Osteoblast (primary cell): ENCODE measurements at places on chromosomes 4 and X. TPM values are rescaled to one million over a fixed set of nuclear protein-coding genes. Genes with fewer than 3 reads are reported as not detected.

Gene TMPRSS11A
- total RNA-seq, result not detected in 2 replicates

GRCh38 chrX:155819966-155820491 is 61.1 kb upstream of the VAMP7 start:
- peak; percentile 26 for DNase-seq

DNA sequence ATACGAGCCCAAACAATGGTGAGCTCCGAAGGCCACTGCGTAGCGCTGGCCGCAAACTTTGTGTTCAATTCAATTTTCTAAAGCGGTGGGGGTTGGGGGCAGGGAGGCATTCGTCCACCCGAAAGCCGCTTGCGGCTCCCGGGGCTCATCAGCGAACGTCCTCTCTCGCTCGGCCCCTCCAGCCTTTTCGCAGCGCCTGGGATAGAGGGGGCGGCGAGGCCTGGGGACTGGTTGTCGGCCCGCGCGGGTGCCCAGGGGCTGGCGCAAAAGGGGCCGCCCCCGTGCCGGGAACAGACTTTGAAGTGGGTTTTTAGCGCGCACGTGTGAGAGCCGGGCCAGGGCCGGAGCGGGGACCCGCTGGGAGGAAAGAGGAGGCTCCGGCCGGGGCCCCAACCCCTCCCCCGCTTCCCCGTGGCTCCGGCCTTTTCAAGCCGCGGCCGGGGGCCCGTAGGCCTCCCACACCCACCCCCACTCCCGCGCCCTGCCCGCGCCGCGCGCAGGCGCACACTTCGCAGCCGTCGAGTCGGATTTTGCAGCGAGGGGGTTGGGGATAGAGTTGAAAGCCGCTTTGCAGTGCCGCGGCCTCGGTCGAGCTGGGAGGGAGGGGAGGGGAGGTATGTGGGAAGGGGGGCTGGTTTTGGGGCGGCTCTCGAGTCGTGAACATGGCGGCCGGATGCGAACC is 8.3 kb downstream of the ZIC3 start:
- DNase-seq, result no peak

Gene CWH43
- total RNA-seq, result not detected in 2 replicates

GRCh38 chr4:116438417-116438816 is 647.0 kb downstream of the TRAM1L1 start:
- no peak for DNase-seq

Gene NLGN3
- total RNA-seq, result 0.29 and 0.36 TPM in 2 replicates

- no peak for DNase-seq
Observed at GRCh38 chr4:66091786-66092185, 421.5 kb upstream of the EPHA5 start.

- no peak for DNase-seq
Observed at GRCh38 chr4:185341377-185341776, 54.3 kb downstream of the LRP2BP start.

GRCh38 chr4:26937139-26937538 is 76.5 kb downstream of the STIM2 start:
- DNase-seq, result no peak

- no peak for DNase-seq
Observed at GRCh38 chr4:154625971-154626370, 13.5 kb upstream of the FGG start.

Gene CRMP1
- under 0.01 TPM in 2 replicates for total RNA-seq

- no peak for DNase-seq
Observed at GRCh38 chrX:115948018-115948923, 222.3 kb upstream of the AGTR2 start.

Gene PRDM8
- total RNA-seq, result 3.6 and 5.0 TPM in 2 replicates

Gene ATP2B3
- total RNA-seq, result under 0.01 TPM in 1 of 2 replicates, not detected in the other

GRCh38 chr4:76484654-76485053 is 49.6 kb downstream of the SHROOM3 start:
- no peak for DNase-seq

Gene TMEM255A
- total RNA-seq, result under 0.01 and 0.29 TPM in 2 replicates

Gene GRID2
- total RNA-seq, result not detected in 2 replicates

DNA sequence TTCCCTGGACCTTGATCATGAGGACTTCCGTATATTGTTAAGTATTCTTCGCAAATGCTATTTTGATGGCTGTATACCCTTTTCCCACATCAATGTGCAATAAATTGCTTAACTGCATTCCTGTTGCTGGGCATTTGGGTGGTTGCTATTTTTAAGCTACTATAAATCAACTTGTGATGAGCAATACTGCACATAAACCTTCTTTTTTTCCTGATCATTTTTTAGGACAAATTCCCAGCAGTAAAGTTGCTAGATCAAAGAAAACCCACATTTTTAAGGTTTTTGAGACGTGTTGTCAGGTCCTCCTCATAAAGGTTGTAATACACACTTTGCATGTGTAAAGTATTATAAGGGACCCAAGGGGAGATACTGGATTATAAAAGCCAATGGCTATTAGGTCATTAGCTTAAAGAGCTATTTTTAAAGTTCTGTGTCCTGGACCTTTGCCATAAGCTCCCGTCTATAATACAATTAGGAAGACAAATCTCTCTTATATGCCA is 35.6 kb downstream of the LIMCH1 start:
- no peak for DNase-seq

Gene TCEAL2
- not detected in 2 replicates for total RNA-seq

Gene SLC7A11
- total RNA-seq, result 46.3 and 55.7 TPM in 2 replicates

GRCh38 chr4:112379306-112379705 is 82.1 kb downstream of the ALPK1 start:
- DNase-seq, result no peak

Gene TBC1D9
- total RNA-seq, result 19.4 and 19.5 TPM in 2 replicates

Gene IL2
- not detected in 2 replicates for total RNA-seq

Gene SMIM10L2A
- total RNA-seq, result under 0.01 and 0.29 TPM in 2 replicates

DNA sequence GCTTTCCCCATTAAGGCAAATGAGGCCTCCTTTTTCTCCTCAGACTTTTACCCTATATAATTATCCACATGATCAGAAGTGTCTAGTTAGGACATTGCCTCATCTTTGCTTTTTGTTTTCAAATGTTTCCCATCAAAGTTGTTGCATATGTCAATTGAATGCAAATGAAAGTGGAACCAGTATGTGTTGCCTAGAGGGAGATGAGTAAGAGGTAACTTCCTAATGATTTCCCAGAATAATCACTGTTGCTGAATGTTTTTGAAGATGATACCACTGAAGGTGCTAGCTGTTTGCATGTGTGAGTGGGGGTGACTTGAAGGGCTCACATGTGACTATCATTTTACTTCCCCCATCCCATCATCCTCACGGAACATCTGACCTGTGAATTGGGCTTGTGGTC is 33.9 kb downstream of the PAK3 start:
- DNase-seq, result no peak

Gene RAI2
- total RNA-seq, result under 0.01 and 0.36 TPM in 2 replicates

Gene STOX2
- total RNA-seq, result 0.36 and 0.59 TPM in 2 replicates

- DNase-seq, result no peak
Observed at GRCh38 chrX:86171366-86171765, 23.1 kb downstream of the DACH2 start.

Gene SHROOM2
- 6.2 and 8.0 TPM in 2 replicates for total RNA-seq

- no peak for DNase-seq
Observed at GRCh38 chr4:150205016-150205415, 126.8 kb downstream of the DCLK2 start.

DNA sequence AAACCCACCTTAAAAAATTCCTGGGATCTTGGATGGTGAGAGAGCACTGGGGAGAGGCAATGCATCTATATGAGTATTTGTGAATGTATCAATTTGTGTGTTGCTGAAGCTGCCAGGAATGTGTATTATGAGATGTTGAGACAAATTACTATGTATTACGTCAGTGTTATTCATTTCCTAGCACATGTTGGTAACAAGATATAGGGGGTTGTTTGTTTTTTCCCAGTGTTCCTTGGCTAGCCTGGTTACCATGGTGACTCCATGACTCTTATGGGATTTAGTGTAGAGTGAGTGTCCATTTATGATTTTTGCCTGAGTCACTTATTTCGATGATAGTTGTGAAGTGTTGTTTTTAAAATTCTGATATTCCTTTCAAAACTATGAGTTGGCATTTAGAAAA is 65.6 kb downstream of the RAB40A start:
- DNase-seq, result no peak

DNA sequence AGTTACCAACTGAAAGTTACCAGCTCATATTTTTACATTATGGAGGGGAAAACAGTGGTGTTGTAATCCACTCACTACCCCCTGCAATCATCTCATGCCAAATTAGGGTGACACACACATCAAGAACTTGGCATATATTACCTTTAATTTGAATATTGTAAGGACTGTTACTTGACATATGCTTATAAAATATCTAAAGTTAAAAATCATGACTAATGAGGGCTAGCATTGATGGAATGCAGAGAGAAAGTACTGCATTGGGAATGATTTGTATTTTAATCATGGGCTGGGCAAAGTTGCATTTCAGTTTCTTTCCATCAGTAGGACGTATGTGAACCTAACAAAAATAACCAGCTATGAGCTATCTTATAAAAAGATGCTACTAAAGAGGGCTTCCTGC is 517.5 kb upstream of the GRIA3 start:
- no peak for DNase-seq

Gene DUSP21
- total RNA-seq, result not detected in 2 replicates

Gene PPEF1
- under 0.01 TPM in 2 replicates for total RNA-seq
